H9 (cell line): ENCODE measurements at places on chromosomes 7 and 10.

DNA sequence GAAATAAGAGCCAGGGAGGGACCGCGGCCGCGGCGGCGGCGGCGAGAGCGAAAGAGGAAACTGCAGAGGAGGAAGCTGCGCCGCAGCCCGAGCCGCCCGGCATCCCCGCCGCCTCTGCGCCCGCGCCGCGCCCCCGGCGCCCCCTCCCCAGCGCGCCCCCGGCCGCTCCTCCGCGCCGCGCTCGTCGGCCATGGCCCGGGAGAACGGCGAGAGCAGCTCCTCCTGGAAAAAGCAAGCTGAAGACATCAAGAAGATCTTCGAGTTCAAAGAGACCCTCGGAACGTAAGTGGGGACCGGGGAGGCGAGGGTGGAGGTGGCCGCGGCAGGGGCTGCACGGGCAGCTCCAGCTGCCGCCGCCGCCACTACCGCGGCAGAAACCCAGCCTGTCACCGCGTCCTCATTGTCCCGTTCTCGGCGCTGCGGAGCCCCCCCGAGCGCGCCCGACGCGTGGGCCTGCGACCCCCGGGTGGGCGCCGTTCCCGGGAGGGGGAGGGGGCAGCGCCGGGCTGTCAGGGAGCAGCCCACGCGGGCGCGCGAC, 351 bp downstream of the CAMK1D start:
- no peak for DNase-seq

- DNase-seq: no peak
Observed at GRCh38 chr7:88462799-88463198, 156.1 kb upstream of the STEAP4 start.

- peak; percentile 24 for DNase-seq
Observed at GRCh38 chr7:159027789-159028507, 116.7 kb downstream of the VIPR2 start.

DNA sequence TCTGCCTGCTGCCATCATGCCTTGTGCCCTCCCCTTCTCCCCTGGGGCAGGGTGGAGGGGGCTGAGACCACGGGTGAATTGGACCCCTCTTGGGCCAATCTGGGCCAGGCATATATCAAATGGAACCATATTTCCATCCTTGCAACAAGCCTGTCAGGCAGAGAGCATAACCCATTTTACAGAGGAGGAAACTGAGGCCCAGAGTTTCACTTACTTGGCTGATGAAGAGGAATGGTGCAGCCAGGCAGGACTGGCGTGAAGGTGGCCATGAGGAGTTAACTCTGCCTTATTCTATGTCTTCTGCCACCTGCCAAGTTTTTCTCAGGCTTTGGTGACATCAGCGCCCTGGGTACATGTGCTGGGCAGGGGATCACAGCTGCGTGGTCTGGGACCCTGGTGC, 155.5 kb upstream of the PCBD1 start:
- DNase-seq: no peak

DNA sequence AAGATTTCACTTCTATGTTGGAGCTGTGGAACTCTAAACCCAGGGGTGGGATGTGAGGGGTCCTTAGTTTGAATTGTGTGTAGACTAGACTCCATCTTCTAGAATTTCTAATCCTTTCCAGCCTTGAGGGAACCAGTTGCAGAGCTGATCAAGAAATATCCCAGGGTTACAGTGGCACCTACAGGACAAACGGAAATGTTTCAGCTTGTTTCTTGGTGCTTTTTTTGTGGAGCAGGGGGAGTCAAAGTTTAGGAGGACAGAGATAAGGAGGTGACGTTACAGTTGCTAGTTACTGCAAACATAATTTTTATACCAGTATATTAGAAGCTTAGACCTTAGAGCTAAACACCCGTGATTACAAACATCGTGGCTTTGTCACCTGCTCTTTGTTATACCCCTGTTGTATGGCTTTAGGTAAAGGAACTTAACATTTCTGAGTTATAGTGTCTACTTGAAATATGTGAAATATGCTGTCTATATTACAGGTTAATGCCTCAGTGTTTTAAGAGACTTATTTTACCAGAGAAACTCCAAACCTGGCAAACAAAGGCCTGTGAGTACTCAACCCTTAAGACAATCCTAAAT, 84.5 kb upstream of the DYNC1I1 start:
- no peak for DNase-seq

GRCh38 chr7:155795401-155795800, 16.9 kb downstream of the SHH start:
- DNase-seq: no peak

- no peak for DNase-seq
Observed at GRCh38 chr7:74074770-74075169, 8.8 kb upstream of the LIMK1 start.

- DNase-seq: no peak
Observed at GRCh38 chr7:24718977-24719491, 38.2 kb downstream of the GSDME start.

GRCh38 chr10:86753051-86753450, 3.4 kb upstream of the BMPR1A start:
- DNase-seq: no peak

- peak; percentile 34 for DNase-seq
Observed at GRCh38 chr10:131814567-131815265, 86.1 kb upstream of the PPP2R2D start.

GRCh38 chr7:50214126-50214670, 90.3 kb upstream of the IKZF1 start:
- DNase-seq: no peak

DNA sequence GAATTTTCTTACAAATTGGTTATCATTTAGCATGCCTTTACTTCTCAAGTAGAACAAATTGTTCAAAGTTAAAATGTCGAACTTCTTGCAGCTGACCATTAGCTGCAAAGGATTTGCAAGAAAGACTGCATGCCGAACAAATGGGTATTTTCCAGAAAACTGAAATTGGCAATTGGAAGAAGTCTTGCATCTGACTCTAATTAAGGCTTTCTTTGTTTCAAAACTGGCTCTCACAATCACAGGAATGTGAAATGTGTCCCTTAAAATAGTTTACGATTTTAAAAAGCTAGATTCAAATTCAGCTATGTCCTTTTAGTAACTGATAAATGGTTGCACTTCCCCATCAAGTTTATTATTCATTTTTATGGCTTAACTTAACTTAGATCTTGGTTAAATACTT, 207.9 kb downstream of the ARL4A start:
- DNase-seq: no peak

DNA sequence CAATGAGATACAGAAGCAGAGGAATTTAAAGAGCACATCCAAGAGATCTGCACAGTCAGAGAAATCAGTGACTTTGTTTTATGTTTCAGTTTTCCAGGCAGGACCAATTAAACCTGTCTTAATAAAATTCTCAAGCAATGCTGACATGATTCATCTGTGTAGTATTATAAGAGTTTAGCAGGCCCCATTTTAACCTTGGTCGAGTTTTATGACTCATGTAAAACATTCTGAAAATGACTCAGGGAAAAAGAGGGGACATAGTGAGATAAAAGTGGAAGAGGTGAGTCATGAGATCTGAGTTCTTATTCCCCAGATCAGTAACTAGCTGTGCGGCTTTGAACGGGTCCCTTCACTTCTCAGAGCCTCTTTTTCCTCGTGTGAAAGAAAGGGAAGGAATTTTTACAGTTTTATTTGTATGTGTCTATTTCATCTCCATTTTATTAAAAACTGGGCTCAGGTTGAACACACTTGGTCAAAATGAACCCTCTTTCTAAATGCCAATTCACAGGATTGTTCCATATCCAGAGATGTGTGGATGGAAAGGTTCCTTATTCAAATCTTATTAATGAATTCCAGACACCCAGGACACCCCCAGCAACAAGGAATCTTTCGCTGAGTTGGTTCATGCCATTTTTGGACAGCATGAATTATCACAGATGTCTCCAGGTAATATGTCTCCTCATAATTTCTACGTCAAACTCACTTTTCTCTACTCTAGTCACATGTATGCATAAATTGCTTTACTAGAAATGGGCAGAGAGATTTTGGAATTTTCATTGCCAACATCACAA, 143.2 kb downstream of the JAZF1 start:
- DNase-seq: no peak

GRCh38 chr7:35909870-35910357, 109.1 kb downstream of the SEPTIN7 start:
- DNase-seq: no peak

DNA sequence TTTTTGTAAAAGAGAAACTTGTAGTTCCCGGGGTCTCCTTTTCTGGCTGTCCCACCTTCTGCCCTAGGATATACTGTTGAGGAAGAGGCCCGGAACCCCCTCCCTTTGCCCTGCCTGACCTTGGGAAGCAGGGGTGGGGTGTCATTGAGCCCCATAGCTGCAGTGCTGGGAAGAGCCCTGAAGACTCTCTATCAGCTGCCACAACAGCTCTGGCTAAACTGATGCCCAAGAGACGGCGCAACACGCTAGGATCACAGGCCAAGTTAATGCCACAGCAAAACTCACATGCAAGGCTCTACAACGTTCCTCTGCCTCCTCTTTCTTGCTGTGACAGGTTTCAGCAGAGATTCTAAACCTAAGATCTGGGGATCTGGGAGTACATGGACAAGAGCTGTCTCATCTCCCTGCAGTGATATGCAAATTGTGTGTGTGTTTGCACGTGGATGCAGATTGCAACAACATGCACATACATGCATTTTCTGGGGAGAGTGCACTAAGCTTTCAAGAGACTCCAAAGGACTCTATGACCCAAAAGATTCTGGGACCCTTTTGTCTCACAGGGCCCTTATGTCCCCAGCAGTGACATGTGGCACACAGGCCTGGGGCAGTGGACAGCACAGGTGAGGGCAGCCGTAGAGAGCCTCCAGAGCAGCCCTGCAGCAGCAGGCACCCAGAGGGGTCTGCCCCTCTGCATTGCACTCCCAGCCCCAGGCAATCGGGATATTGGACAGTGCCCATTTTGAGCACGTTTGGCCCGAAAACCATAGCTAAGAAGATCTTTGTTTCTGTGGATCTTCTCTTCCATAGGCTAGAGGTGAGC, 2.5 kb downstream of the RASSF4 start:
- peak; percentile 15 for DNase-seq

GRCh38 chr7:12322284-12322902, 81.3 kb downstream of the VWDE start:
- no peak for DNase-seq

GRCh38 chr10:49518982-49519578, 19.8 kb downstream of the ERCC6 start:
- DNase-seq: peak; percentile 38

DNA sequence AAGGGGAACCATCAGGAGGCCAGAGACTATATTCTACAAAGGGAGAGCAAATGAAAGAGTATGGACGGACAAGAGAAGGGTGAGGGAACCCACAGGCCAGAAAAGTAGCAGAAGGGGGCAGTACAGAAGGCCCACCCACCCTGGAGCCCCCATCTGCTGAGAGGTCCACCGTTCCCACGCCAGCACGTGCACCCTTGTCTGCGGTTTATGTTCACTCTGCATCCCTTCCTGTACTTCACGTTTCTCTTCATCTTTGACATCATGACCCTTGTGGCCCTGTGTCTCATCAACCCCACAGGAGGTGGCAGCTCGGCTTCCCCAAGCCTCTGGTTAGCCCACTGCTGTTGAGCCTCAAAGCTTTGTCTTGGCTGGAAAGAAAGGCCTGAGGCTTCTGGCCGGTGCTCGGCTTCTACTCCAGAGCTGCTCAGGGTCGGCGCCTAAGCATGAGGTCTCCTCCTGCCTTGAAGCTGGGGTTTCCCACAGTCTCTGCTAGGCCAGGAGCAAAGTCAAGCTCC, 138.0 kb downstream of the DLG5 start:
- no peak for DNase-seq

- no peak for DNase-seq
Observed at GRCh38 chr7:16430133-16430532, 8.8 kb upstream of the CRPPA start.

DNA sequence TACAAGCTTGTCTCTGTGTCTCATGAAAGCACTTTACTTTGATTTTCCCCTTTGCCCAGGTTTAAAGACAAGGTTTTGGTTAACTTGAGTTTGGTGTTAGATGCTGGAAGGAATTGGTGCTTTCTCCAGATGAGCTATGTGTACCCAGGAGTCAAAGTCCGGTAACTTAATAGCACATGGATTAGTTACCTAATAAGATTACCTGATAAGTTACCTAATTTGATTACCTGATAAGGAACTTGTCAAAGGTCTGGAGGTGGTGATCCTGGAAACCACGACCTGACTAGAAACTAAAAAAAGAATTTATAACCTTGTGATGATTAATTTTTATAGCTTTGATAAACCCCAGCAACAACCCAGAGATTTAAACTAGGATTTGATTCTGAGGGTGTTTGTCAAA, 269.9 kb upstream of the CACNA2D1 start:
- DNase-seq: no peak
